ENCODE measurements at places on chromosomes 11 and 22. TPM values are rescaled to one million over a fixed set of nuclear protein-coding genes. Genes with fewer than 3 reads are reported as not detected.

DNA sequence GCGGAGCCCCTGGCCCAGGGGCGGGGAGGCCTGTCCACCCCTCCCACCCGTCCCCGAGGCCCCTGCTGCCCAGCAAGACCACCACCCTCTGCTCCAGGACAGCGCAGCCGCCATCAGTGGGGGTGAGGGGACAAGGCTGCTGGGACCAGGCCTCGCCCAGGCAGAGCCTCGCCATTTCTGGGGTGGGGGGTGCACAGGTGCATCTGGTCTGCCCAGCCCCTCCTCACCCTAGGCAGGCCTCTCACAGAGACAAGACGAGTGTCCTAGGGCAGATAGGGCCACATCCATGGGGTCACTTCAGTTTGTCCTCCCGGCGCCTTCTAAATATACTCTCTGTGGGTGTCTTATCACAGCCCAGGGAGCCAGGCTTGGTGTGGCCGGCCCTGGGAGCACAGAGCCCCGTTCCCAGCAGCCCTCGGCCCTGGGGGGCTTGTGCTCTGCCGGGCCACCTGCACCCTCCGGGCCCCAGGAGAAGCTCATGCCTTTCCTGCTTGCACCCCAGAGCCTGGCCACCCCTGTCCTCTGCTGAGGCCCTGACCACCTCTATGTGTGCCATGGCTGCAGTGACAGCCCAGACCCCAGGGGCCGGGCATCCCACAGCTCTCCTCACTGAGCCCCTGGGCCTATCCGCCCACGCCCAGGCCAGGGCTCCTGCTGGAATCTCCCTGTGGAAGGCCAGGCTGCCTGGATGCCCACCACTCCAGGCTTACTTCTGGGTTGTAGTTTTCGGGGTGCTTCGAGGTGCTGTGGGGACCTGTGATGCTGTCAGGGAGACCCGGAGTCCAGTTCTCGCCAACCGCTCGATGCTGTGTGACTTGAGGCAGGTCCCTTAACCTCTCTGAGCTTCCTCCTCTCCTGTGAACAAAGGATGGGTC lies 70.8 kb downstream of the KCNQ1 start:
- DNase-seq, result no peak

DNA sequence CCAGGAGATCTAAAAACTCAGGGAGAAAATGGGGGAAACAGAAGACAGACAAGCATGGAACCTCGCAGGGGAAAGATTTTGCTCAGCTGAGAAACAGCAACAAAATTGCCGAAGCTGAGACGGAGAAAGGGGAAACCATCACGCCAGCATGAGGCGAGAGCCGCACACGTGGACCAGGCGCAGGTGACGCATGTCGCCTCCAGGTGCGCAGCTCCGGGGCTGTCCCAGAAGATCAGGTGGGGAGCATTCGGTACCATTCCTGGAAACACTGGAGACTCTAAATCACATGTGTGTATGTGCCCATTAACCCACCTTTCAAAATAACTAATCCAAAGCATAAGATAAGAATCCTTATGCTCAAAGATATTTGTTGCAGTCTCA lies 121.7 kb downstream of the BRD1 start:
- DNase-seq, result no peak

Gene RRAS2
- total RNA-seq, result 11.4 TPM

GRCh38 chr11:132692891-132693290 lies 839.4 kb downstream of the OPCML start:
- no peak for DNase-seq

All from CD4-positive, alpha-beta memory T cell (primary cell).